Neural cell (in vitro differentiated cells): ENCODE measurements at places on chromosomes 2 and 18. TPM values are rescaled to one million over a fixed set of nuclear protein-coding genes. Genes with fewer than 3 reads are reported as not detected.

ANKRD30B gene
- polyA plus RNA-seq: not detected in 2 replicates

DSG1 gene
- polyA plus RNA-seq: not detected in 2 replicates

PLEKHH2 gene
- 0.50 and 1.1 TPM in 2 replicates for polyA plus RNA-seq

PCGF1 gene
- polyA plus RNA-seq: 30.2 and 38.9 TPM in 2 replicates

PLCL1 gene
- 6.6 and 6.8 TPM in 2 replicates for polyA plus RNA-seq

IL1B gene
- not detected in 2 replicates for polyA plus RNA-seq

RTKN gene
- 4.9 and 6.1 TPM in 2 replicates for polyA plus RNA-seq

SLC14A1 gene
- polyA plus RNA-seq: not detected in 2 replicates

CFAP65 gene
- polyA plus RNA-seq: 1.1 and 1.7 TPM in 2 replicates

LYPD6 gene
- 1.2 and 2.3 TPM in 2 replicates for polyA plus RNA-seq

CCNYL1 gene
- 12.1 and 14.7 TPM in 2 replicates for polyA plus RNA-seq

SLC8A1 gene
- 17.3 and 18.7 TPM in 2 replicates for polyA plus RNA-seq

ABCG8 gene
- polyA plus RNA-seq: 0.05 TPM in 1 of 2 replicates, not detected in the other

CXCR1 gene
- polyA plus RNA-seq: not detected in 2 replicates

ACTR1B gene
- 138 and 168 TPM in 2 replicates for polyA plus RNA-seq

UPP2 gene
- 0.12 and 0.16 TPM in 2 replicates for polyA plus RNA-seq

VIL1 gene
- 0.06 TPM in 1 of 2 replicates, not detected in the other for polyA plus RNA-seq

LCT gene
- not detected in 2 replicates for polyA plus RNA-seq

DLGAP1 gene
- polyA plus RNA-seq: 4.0 and 4.5 TPM in 2 replicates

SNRNP27 gene
- 90.7 and 122 TPM in 2 replicates for polyA plus RNA-seq

PXDN gene
- polyA plus RNA-seq: 181 and 200 TPM in 2 replicates

CHRNA1 gene
- polyA plus RNA-seq: not detected in 2 replicates

ALPG gene
- polyA plus RNA-seq: not detected in 2 replicates

PPP1R1C gene
- polyA plus RNA-seq: not detected in 2 replicates

RNU2-63P gene
- not detected in 2 replicates for polyA plus RNA-seq

HADHA gene
- 34.3 and 40.0 TPM in 2 replicates for polyA plus RNA-seq

LAMA3 gene
- 2.2 and 3.4 TPM in 2 replicates for polyA plus RNA-seq

BCS1L gene
- polyA plus RNA-seq: 75.8 and 98.0 TPM in 2 replicates

ORMDL1 gene
- 273 and 351 TPM in 2 replicates for polyA plus RNA-seq

VSNL1 gene
- 64.1 and 69.7 TPM in 2 replicates for polyA plus RNA-seq

PRSS56 gene
- 0.16 TPM in 1 of 2 replicates, not detected in the other for polyA plus RNA-seq

IGFBP5 gene
- polyA plus RNA-seq: 1.6 and 2.1 TPM in 2 replicates

NEB gene
- 0.38 and 2.9 TPM in 2 replicates for polyA plus RNA-seq

ACKR3 gene
- 0.74 and 1.7 TPM in 2 replicates for polyA plus RNA-seq

CPO gene
- 0.60 and 1.2 TPM in 2 replicates for polyA plus RNA-seq
